ENCODE measurements at places on chromosomes 2 and 18. TPM values are rescaled to one million over a fixed set of nuclear protein-coding genes. Genes with fewer than 3 reads are reported as not detected.
A peak's percentile ranks its signal among the peaks of the same experiment; 100 is the strongest.

DNA sequence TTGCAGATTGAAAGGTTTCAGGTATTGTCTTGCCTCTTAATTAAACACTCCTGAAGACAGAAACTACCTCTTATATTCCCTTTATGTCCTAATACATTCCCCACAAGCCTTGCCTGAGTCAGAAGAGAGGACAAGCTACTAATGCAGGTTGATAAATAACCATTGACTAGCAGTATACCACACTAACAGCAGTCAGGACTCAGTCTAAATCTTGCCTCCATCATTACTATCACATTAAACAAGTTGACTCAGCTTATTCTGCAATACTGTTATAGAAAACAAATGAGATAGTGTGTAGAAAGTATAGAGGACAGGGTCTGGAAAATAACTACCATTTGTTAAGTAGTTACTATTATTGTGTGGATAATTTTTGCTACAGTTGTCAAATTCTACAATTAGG lies 63.8 kb downstream of the TTC21B start:
- no peaks in the 10 kb centered on the region for H3K4me1 ChIP-seq
- no peak overlapping the region for H3K27ac ChIP-seq
- no peak for DNase-seq
- H3K36me3 ChIP-seq, result peaks cover 28% of the 10 kb centered on the region
- H3K4me3 ChIP-seq, result no peak overlapping the region

TWIST2 gene
- polyA plus RNA-seq, result 0.17 TPM

POTEJ gene
- polyA plus RNA-seq, result not detected

DNA sequence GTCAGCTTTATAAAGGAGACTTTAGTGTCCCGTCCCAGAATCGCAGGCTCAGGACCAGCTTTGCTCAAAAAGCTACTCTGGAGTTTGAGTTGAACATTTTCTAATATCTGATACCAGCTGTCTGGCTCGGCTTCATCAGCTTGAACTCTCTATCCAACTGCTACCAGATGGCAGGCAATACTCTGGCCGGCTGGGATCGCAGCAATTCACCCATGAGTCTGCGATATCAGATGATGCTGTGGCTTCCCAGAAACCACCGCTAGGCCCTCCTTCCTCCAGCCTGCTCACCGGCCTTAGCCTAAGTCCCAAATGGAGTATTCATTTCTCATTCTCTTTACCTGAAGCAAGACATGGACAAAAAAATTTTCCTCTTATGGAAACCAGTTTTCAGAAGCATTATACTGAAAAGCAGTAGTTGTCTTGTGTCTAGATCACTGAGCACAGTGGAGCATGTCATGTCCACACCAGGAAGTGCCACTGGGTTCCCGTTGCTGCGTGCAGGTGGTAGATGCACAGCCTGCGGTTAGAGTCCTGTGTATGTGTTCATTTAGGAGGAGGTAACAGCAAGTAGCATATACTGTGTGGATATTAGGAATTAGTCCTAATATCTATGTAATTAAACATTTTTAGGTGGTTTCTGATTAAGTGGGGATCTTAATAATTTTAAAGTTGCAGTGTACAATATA lies 162.0 kb upstream of the SOX11 start:
- DNase-seq, result no peak
- H3K4me3 ChIP-seq, result no peak overlapping the region
- H3K27me3 ChIP-seq, result peaks cover 3% of the 10 kb centered on the region

DNA sequence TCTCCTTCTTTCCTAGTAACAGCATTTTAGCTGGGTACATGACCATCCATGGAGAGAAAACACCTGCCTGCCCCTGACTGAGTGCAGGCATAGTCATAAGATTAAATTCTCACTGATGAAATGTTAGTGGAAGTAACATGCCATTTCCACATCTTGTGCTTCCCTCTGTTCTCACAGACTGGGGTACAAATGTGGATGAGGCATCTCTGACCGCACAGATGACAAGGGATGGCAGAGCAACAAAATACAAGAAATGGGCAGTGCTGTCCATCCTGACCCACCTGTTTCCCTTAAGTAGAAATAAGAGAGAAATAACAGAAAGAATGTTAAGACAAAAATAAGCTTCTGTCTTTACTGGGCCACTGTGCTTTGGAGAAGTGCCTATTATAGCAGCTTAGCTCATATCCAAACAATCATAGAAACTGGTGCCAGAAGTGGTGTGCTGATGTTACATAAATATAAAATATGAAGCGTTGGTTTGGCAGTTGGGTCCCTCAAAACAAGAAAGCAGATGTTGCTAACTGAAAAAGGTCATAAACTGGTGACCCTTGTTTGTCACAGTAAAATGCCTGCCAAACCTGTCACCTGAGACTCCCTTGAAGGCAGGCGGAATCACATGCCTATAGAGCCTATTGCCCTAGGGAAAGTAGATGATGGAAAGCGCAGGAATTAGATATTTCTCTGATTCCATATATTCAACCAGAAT lies 72.4 kb upstream of the CCDC150 start:
- no peaks in the 10 kb centered on the region for H3K4me1 ChIP-seq
- H3K27me3 ChIP-seq, result peaks cover 3% of the 10 kb centered on the region
- DNase-seq, result no peak
- peaks cover 3% of the 10 kb centered on the region for H3K36me3 ChIP-seq
- H3K4me3 ChIP-seq, result no peak overlapping the region
- no peak overlapping the region for H3K27ac ChIP-seq

KCNK3 gene
- polyA plus RNA-seq, result not detected

GRCh38 chr2:232291343-232291742 lies 87.2 kb upstream of the ALPP start:
- H3K36me3 ChIP-seq, result no peaks in the 10 kb centered on the region
- no peak overlapping the region for H3K4me3 ChIP-seq
- no peak overlapping the region for H3K27ac ChIP-seq
- peaks cover 3% of the 10 kb centered on the region for H3K27me3 ChIP-seq
- no peak for DNase-seq

DNA sequence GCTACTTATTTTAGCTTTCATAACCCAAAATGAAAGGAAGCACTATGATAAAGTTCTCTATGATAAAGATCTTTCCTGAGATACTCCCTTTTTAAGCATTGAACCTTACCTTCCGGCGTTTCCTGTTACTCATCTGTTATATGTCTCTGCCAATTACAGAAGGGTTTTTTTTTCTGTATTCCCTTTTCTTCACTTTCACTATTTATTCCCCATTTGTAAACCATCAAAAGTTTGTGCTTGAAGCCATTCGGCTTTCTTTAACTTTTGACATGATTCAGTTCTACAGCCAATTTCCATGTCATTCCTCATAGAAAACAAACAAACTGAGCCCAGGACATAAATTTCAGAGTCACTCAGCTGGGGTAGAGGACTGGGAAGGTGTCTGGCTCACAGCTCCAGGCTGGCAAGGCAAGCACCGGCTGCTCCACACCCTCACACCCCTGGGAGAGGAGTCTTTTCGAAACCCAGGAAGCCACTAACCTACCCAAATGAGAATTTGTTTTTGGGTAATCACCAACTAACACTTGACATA lies 429.4 kb upstream of the TRIB2 start:
- H3K4me1 ChIP-seq, result peaks cover 22% of the 10 kb centered on the region
- H3K4me3 ChIP-seq, result no peak overlapping the region
- no peak for DNase-seq
- H3K36me3 ChIP-seq, result no peaks in the 10 kb centered on the region
- no peak overlapping the region for H3K27ac ChIP-seq

GRCh38 chr18:4412286-4412685 lies 42.8 kb downstream of the DLGAP1 start:
- no peaks in the 10 kb centered on the region for H3K4me1 ChIP-seq
- H3K27me3 ChIP-seq, result no peaks in the 10 kb centered on the region
- H3K4me3 ChIP-seq, result no peak overlapping the region
- H3K36me3 ChIP-seq, result no peaks in the 10 kb centered on the region
- no peak overlapping the region for H3K27ac ChIP-seq

SULT1C2 gene
- polyA plus RNA-seq, result not detected

- peaks cover 6% of the 10 kb centered on the region for H3K4me1 ChIP-seq
- H3K4me3 ChIP-seq, result no peak overlapping the region
- no peak for DNase-seq
- H3K27ac ChIP-seq, result peak overlapping the region; percentile 51
Observed at GRCh38 chr2:27911458-27912210, 21.1 kb downstream of the BABAM2 start.

DNA sequence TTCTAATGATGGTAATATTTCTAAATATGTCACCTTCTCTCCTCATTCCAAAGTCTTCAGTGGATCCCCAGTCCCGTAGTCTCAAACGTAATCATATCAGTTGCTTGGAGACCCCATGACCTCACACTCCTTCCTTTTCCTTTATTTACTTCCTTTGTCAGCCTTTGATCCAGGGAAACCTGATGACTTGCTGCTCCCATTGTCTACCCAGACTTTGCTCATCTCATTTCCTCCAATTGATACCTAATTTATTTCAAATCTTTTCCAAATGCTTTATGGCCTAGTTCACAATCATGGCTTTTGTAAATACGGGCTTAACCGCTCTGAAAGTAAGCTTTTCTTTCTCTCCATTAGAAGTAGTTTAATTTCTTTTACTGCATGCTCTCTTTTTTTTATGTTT lies 402.4 kb upstream of the CYRIA start:
- H3K4me3 ChIP-seq, result no peak overlapping the region
- no peaks in the 10 kb centered on the region for H3K27me3 ChIP-seq
- no peak for DNase-seq
- H3K27ac ChIP-seq, result no peak overlapping the region
- no peaks in the 10 kb centered on the region for H3K4me1 ChIP-seq

RFX8 gene
- polyA plus RNA-seq, result not detected

GRCh38 chr2:134758633-134759032 lies 39.8 kb upstream of the TMEM163 start:
- H3K27me3 ChIP-seq, result peaks cover 8% of the 10 kb centered on the region
- no peak for DNase-seq
- no peaks in the 10 kb centered on the region for H3K4me1 ChIP-seq
- H3K27ac ChIP-seq, result no peak overlapping the region
- H3K4me3 ChIP-seq, result no peak overlapping the region

DNA sequence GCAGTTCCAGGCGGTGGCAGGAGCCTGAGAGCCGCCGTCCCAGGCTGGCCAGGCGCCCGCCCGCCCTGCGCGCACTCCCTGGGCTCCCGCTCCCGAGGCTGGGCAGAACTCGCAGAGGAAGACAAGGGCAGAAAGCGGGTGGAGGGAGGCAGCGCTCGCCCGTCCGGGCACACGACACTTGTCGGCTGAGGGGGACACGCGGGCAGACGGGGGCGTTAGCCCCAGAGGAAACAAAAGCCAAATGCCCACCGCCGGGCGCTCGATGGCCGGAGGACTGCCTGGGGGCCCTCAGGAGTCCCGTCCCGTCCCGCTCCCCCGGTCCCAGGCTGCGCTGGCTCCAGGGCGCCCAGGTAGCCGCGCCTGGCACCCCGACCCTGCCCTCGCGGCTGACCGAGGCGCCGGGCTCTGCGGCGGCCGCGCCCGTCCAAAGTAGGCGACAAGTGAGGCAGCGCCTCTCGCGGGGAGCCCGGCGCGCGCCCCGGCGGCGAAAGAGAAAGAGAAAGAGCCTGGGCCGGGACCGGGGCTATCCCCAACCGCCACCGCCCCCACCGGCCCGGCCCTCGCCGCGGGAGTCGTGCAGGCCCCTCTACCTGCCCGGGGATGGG lies 491 bp downstream of the L3MBTL4 start:
- H3K4me3 ChIP-seq, result peak overlapping the region; percentile 83
- DNase-seq, result peak; percentile 84
- H3K4me1 ChIP-seq, result peaks cover 43% of the 10 kb centered on the region
- no peaks in the 10 kb centered on the region for H3K36me3 ChIP-seq
- peak overlapping the region; percentile 71 for H3K27ac ChIP-seq

TCF23 gene
- not detected for polyA plus RNA-seq

DNA sequence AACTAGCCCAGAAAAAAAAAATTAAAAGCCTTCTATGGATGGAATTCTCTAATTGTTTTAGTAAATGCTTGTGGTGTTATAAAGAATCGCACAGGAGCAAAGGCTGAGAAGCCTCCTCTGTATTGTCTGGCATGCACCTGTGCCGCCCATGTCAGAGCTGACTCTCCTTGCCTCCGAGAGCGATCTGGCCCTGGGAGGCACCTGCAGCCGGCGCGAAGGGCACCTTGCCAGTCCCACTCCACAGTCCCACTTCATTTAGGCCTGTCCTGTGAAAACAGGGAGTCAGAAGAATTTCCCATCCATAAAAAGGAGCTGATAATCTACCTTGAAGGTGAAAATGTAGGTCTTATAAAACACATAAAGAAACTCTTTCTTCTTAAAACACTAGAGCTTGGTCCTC lies 170.9 kb upstream of the PXDN start:
- no peak overlapping the region for H3K27ac ChIP-seq
- no peaks in the 10 kb centered on the region for H3K36me3 ChIP-seq
- DNase-seq, result no peak
- no peak overlapping the region for H3K4me3 ChIP-seq
